ENCODE measurements at places on chromosomes 7 and 10. TPM values are rescaled to one million over a fixed set of nuclear protein-coding genes. Genes with fewer than 3 reads are reported as not detected.

DNA sequence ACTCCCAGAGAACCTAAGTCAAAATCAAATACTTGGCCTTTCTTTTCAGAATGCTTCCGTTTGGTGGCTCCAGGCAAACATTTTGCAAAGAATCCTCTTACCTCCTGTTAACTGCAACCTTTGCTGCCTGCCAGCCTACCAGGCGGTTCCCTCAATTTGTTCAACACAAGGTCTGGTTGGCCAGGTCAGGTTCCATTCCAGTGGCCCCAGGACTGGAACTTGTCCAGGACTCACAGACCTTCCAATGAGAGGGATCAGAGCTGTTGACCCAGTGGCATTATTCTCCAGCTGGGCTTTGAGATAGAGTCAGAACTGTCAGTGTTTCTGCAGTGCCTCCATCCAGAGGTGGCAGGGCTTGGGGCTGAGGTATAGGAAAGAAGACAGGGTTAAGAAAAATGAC, 137.0 kb downstream of the NEUROD6 start:
- no peaks in the 10 kb centered on the region for H3K4me1 ChIP-seq
- H3K27me3 ChIP-seq: no peaks in the 10 kb centered on the region

DNA sequence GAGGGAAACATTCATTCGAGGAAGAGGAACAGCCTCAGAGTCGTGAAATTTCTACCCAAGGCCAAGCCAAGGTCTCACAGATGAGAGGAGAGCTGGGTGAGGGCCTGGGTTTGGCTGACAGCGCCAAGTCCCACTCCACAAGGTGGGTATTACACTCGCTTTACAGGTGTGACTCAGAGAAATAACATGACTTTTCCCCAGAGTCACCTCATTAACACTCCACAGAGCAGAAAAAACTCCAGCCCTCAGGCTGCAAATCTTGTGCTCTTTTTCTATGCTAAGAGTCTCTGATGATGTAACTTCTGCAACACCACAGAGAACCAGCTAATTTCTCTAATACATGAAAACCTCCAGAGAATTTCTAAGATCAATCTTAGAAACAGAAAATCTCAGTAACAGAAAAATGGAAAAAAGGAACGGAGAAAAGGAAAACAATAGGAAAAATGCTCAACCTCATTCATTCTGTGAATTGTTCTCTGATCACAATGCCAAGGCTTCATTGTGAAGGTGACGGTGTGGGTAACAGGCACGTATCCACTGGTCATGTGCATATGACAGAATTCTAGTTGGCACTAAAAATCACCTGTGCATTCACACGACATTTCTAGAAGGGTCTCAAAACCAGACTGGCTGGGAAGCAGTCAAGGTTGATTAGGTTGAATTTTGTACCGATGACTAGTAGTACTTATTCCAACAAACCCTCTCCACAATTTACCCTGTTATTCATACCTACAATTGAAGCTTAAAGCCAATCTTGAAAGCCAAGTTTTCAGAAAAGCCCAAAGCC, 20.3 kb downstream of the YWHAG start:
- H3K36me3 ChIP-seq: peaks cover 11% of the 10 kb centered on the region
- H3K4me1 ChIP-seq: no peaks in the 10 kb centered on the region
- no peaks in the 10 kb centered on the region for H3K27me3 ChIP-seq
- no peak overlapping the region for H3K4me3 ChIP-seq

EVX1 gene
- total RNA-seq: not detected

HOXA4 gene
- 0.52 TPM for total RNA-seq

DNA sequence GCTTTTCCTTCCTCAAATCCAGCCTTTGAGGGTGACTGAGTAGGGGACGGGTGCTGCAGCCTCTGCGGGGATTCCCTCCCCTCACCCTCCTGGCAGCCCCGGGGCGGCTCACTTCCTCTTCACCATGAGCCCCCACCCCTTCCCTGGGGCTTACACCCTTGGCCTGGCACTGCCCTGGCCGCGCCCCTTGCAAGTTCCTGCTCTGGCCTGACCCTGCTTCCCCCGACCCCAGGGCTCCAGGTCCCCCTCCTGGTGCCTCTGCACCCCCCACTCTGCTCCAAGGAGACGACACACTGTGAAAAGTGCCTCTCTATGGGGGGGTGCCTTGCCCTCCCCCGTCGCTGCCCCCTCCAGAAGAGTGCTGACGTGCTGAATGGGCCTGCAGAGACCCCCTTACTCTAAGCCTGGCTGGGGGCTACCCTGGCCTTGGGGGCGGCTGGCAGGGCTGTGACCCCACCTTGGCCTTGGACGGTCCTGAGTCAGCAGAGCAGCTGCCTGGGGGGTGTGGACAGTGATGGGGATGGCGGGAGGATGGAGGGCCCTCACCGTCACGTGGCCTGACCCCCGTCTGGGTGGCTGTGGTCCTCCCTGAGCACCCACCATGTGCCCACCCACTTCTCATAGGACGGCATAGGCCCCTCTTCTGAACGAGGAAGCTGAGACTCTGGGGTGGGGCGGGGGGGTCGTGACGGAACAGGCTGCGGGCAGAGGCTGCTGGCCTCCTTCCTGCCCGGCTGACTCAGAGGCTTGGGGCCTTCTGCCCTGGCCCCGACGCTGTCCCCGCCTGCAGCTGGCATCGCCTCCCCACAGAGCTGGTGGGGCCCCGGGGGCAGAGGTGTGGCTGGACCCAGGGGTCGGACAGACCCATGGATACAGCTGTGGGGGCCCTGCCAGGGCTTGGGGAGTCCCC, 9.8 kb downstream of the LFNG start:
- no peaks in the 10 kb centered on the region for H3K27me3 ChIP-seq
- peak; percentile 83 for DNase-seq
- H3K36me3 ChIP-seq: peaks cover 40% of the 10 kb centered on the region
- H3K4me1 ChIP-seq: peaks cover 72% of the 10 kb centered on the region

EFCAB10 gene
- 1.9 TPM for total RNA-seq

UCN3 gene
- not detected for total RNA-seq

DNA sequence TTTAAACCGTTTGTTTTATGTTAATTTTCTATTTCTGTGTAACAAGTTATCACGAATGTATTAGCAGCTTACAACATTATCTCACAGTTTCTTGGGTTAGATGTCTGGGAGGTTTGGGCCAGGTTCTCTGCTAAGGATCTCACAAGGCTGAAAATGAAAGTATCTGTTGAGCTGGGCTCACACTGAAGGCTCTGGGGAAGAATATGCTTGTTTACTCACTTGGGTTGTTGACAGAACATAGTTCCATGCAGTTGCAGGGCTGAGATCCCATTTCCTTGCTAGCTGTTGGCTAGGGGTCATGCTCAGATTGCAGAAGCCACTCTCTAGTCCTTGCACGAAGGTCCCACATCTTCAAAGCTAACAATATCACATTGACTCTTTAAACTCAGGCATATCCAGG, 266.6 kb upstream of the GNAI1 start:
- DNase-seq: no peak
- no peaks in the 10 kb centered on the region for H3K27me3 ChIP-seq
- no peak overlapping the region for H3K27ac ChIP-seq
- H3K4me1 ChIP-seq: no peaks in the 10 kb centered on the region
- H3K4me3 ChIP-seq: no peak overlapping the region

CYP3A5 gene
- not detected for total RNA-seq

DNA sequence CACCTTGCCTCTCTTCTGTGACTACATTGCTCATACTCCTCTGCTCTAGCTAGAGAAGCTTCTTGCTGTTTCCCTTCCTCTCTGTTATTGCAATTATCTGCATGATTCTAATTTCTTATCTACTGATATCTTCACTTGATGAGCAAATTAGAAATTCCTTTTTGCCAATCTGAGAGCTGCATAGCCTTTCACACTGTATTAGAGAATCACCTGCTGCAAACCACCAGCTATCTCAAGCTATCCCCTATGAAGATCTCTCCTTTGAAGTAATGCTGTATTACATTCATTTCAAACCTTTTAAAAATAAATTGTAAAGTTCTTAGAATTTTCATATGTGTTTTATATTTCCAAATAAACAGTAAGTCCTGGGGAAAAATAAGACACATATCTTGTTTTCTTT, 89.0 kb upstream of the ZNF804B start:
- H3K36me3 ChIP-seq: no peaks in the 10 kb centered on the region
- DNase-seq: no peak
- H3K4me3 ChIP-seq: no peak overlapping the region
- no peaks in the 10 kb centered on the region for H3K4me1 ChIP-seq

- H3K27ac ChIP-seq: no peak overlapping the region
- H3K4me1 ChIP-seq: no peaks in the 10 kb centered on the region
- H3K4me3 ChIP-seq: no peak overlapping the region
- no peak for DNase-seq
- no peaks in the 10 kb centered on the region for H3K27me3 ChIP-seq
These were observed 48.0 kb upstream of the KIF5B start for GRCh38 chr10:32104181-32104580.

DNA sequence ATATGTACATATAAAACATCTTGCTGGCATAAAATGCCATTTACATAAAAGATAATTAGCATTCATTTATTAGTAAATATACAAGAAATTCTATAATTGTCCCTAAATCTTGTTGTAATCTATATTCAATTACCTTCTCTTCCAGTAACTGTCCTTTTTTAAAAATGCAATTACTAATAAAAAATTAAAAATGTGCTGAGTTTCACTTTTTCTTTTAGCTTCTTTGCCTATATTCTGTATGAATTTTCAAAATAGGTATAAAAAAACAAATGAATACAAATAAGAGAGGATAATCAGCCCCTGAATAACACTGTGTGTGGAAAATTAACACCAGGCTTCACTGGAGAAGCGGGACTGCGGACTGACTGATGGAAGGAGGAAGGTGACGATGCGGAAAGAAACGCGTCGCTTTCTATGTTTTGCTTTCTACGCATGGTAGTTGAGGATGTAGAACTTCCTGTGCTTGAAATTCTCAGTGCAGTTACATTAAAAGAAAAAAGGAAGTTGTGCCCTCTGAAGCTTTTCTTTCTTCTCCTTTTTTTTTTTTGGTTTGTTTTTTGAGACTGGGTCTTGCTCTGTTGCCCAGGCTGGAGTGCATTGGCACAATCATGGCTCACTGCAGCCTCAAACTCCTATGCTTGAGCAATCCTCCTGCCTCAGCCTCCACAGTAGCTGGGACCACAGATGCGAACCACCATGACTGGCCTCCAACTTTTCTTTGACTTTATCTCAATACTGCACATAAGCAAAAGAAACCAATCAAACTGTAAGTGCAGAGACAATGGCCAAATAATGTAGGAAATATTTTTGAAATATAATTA, 7.4 kb upstream of the ZMYND11 start:
- no peak for DNase-seq
- H3K4me1 ChIP-seq: peaks cover 5% of the 10 kb centered on the region
- H3K36me3 ChIP-seq: no peaks in the 10 kb centered on the region
- H3K4me3 ChIP-seq: peak overlapping the region; percentile 43
- H3K27me3 ChIP-seq: peaks cover 7% of the 10 kb centered on the region

DNA sequence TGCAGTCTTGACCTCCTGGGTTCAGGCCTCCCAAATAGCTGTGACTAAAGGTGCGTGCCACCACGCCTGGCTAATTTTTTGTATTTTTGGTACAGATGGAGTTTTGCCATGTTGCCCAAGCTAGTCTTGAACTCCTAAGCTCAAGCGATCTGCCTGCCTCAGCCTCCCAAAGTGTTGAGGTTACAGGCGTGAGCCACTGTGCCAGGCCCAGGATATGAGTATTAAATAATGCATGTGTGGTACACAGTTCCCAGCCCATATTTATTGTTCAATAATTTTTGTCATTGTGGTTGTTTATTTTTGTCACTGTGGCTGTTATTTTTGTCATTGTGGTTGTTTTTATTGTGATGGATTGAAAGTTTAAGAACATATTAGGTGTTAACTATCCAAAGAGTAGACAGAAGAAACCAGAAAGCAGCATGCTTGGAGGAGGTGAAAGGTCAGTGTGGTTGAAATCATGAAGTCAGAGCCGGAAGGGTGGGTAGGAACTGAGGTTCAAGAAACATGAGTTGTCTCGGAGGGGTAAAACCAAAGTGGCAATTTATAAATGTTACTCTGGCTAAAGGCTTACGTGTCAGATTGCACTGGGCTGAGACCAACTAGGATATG, 45.0 kb downstream of the MRC1 start:
- H3K27ac ChIP-seq: peak overlapping the region; percentile 60
- no peaks in the 10 kb centered on the region for H3K27me3 ChIP-seq
- no peaks in the 10 kb centered on the region for H3K36me3 ChIP-seq
- no peak overlapping the region for H3K4me3 ChIP-seq
- H3K4me1 ChIP-seq: peaks cover 21% of the 10 kb centered on the region
- peak; percentile 27 for DNase-seq

TRIM56 gene
- total RNA-seq: 53.6 TPM

DNA sequence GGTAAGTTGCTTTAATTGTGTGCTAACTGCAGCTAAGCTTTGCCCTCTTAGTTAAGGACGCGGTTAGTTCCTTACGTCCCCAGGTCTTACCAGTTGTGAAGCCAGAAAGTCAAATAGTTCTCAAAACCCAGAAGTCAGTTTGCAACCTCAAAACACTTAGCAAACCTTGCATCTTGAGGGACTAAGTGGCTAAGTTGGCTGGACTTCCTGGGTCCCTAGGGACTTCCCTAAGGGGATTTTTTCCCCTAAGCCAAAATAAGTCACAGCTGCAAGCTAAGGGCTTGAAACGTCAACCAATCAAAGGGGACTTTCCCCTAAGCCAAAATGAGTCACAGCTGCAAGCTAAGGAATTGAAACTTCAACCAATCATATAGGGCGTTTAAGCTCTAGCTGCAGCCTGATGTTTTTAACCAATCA, 36.2 kb upstream of the HECW1 start:
- H3K4me1 ChIP-seq: no peaks in the 10 kb centered on the region
- no peaks in the 10 kb centered on the region for H3K36me3 ChIP-seq
- no peak overlapping the region for H3K4me3 ChIP-seq
- H3K27me3 ChIP-seq: no peaks in the 10 kb centered on the region
- DNase-seq: no peak

SHOC2 gene
- 85.7 TPM for total RNA-seq

CCL24 gene
- not detected for total RNA-seq

GRCh38 chr7:84841809-84842208, 345.0 kb downstream of the SEMA3D start:
- H3K4me1 ChIP-seq: no peaks in the 10 kb centered on the region
- no peak overlapping the region for H3K27ac ChIP-seq
- H3K4me3 ChIP-seq: no peak overlapping the region
- no peaks in the 10 kb centered on the region for H3K36me3 ChIP-seq
- no peaks in the 10 kb centered on the region for H3K27me3 ChIP-seq

DNA sequence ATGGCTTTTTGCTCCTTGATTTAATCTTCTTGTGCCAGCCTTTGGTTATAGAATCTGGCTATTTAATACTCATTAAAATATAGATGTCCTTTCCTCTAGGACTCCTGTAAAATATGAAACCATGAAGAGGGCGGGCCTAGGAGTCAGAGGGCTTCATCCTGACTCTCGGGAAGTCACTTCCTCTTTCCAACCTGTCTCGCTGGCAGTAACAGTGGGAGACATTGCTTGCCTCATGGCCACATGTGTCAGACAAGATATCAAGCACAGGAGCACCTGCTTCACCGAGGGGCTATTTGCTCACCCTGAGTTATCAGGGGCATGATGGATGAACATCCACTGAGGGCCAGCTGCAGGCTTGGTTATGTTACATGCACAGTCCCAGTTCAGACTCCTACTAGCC, 31.0 kb downstream of the SLIT1 start:
- H3K4me3 ChIP-seq: no peak overlapping the region
- no peaks in the 10 kb centered on the region for H3K4me1 ChIP-seq
- no peak overlapping the region for H3K27ac ChIP-seq

OR2A12 gene
- not detected for total RNA-seq

OR6V1 gene
- not detected for total RNA-seq

- peak; percentile 75 for DNase-seq
- no peaks in the 10 kb centered on the region for H3K27me3 ChIP-seq
- H3K4me1 ChIP-seq: no peaks in the 10 kb centered on the region
- H3K4me3 ChIP-seq: no peak overlapping the region
- no peaks in the 10 kb centered on the region for H3K36me3 ChIP-seq
These were observed 54.7 kb upstream of the SYPL1 start for GRCh38 chr7:106166651-106167342.

- H3K4me3 ChIP-seq: no peak overlapping the region
- no peak overlapping the region for H3K27ac ChIP-seq
- H3K36me3 ChIP-seq: no peaks in the 10 kb centered on the region
These were observed 101.3 kb downstream of the STRA8 start for GRCh38 chr7:135334830-135335543.
